Stimulated activated CD4-positive, alpha-beta T cell treated with anti-CD3 and anti-CD28 coated beads, Interleukin-4, amount 100 ng/mL, for 4 hours (primary cell): ENCODE measurements at places on chromosomes 1 and 21.
A peak's percentile ranks its signal among the peaks of the same experiment; 100 is the strongest.

GRCh38 chr21:36976228-36976861 lies 9.9 kb upstream of the HLCS start:
- no peak for DNase-seq

GRCh38 chr21:41064334-41064791 lies 103.6 kb upstream of the BACE2 start:
- no peak for DNase-seq

GRCh38 chr1:6668503-6668902 lies 33.1 kb downstream of the DNAJC11 start:
- no peak for DNase-seq

GRCh38 chr1:156135930-156136871 lies 17.2 kb upstream of the SEMA4A start:
- DNase-seq = no peak

DNA sequence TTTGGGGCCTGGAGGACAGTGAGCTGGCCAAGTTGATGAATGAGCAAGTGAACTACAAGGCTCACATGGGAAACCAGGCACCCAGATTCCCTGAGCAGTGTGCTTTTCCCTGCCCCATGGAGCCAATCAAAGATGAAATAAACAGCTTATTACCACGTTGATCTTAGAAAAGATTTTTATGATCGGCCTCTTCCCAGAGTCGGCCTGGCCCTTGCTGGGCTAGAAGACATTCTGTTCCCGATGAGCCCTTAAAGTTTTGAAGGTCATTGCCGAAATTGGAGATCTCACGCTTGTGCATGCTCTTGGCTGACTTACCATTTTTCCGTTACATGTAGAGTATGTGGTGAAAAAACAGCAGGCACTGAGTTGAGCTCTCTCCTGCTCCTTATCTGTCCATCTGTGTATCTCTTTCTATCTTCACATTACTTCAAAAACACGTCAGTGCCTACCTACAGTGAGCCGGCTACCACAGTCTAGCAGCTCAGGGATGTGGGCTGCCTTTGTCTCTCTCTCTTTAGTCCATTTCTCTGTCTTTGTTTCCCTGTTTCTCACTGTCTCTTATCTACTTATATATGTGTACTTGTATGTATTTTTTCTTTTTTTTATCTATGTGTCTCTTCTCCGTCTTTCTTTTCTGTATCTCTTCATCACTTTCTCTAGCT lies 248.8 kb upstream of the USP24 start:
- DNase-seq = no peak

- peak; percentile 63 for DNase-seq
Observed at GRCh38 chr21:39385299-39386145, 36.6 kb upstream of the HMGN1 start.

GRCh38 chr1:12464598-12465056 lies 153.4 kb downstream of the DHRS3 start:
- DNase-seq = no peak

- DNase-seq = peak; percentile 41
Observed at GRCh38 chr1:50930965-50931737, 28.9 kb downstream of the FAF1 start.

- no peak for DNase-seq
Observed at GRCh38 chr1:71603044-71603776, 522.4 kb upstream of the ZRANB2 start.

GRCh38 chr1:185581961-185582725 lies 152.0 kb upstream of the HMCN1 start:
- no peak for DNase-seq

GRCh38 chr1:78468521-78468920 lies 22.3 kb upstream of the PTGFR start:
- no peak for DNase-seq

DNA sequence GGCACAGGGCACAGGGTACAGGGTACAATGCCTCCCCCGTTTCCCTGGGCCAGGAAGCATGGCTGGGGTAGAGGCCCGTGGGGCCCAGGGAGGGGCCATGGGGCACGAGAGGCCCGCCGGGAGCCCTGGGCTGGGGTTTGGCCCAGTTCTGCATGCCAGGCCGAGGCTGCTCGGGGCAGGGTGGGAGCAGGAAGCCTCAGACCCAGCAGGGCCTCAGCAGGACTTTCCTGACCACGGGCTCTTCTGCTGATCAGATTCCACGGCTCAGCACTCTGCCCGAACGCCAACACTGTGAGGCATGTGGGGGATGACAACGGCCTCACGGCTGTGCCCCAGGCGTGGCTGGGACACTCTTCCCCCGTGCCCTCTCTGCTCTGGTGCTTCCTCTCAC lies 104.3 kb downstream of the NPHP4 start:
- DNase-seq = no peak

- DNase-seq = no peak
Observed at GRCh38 chr1:38534473-38534823, 325.1 kb downstream of the RRAGC start.
